ENCODE measurements at places on chromosomes 7 and 10. TPM values are rescaled to one million over a fixed set of nuclear protein-coding genes. Genes with fewer than 3 reads are reported as not detected.
A peak's percentile ranks its signal among the peaks of the same experiment; 100 is the strongest.

The ZNF239 gene
- total RNA-seq, result 4.7 TPM

The VSTM2A gene
- not detected for total RNA-seq

DNA sequence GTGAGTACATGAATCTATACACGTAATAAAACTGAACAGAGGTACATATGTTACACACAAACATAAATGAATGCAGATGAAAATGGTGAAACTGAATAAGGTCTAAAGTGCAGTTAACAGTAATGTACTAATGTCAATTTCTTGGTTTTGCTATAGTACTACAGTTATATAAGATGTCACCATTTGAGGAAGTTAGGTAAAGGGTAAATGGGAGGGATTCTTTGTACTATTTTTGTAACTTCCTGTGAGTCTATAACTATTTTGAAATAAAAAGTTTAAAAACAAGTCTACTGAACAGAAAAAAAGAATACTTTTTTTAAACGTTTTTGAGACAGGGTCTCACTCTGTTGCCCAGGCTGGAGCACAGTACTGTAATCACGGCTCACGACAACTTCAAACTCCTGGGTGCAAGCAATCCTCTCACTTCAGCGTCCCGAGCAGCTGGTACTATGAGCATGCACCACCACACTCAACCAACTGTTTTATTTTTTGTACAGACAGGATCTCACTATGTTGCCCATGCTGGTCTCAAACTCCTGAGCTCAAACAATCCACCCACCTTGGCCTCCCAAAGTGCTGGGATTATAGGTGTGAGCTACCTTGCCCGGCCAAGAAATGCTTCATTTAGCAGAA lies 71.5 kb downstream of the WAPL start:
- no peak for DNase-seq

- no peak for DNase-seq
Observed at GRCh38 chr7:129471402-129471827, 30.9 kb upstream of the SMKR1 start.

DNA sequence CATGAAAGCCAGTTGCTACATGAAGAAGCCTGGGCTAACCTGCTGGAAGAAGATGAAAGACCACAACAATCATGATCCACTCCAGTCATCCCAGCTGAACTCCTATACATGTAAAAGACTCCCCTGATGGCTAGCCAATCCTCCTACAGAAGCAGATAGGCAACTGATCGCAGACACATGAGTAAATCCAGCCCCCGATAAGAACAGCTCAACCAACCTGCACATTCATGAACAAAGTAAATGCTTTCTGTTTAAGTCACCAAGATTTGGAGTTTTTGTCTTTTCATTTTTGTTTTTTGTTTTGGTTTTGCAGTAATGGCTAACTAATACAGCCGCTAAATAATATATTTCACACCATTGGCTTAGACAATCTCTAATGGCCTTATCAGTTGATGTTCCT lies 53.7 kb downstream of the PRLHR start:
- no peak for DNase-seq

The CALML5 gene
- not detected for total RNA-seq

- no peak for DNase-seq
Observed at GRCh38 chr7:31699050-31699449, 12.0 kb downstream of the PPP1R17 start.

DNA sequence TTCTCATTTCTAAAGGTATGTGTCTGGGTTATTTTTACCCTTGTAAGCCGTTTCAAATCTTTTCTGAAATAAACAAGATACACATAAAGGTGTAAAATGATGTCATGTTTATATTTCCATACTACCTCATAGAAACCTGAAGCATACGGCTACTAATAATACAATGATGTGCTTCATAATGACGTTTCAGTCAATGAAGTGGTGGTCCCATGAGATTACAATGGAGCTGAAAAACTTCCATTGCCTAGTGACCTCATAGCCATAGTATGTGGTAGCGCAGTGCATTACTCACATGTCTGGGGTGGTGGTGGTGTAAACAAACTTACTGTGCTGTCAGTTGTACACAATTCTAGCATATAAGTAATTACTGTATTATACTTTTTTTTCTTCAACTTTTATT lies 24.9 kb downstream of the EPDR1 start:
- DNase-seq, result peak; percentile 58

- DNase-seq, result no peak
Observed at GRCh38 chr7:80463272-80463920, 48.5 kb downstream of the GNAT3 start.

The PRLHR gene
- total RNA-seq, result not detected

The GPER1 gene
- total RNA-seq, result 10.3 TPM

The HOXA10 gene
- 43.1 TPM for total RNA-seq

The ZNF479 gene
- total RNA-seq, result not detected

GRCh38 chr10:69324583-69324982 lies 46.3 kb downstream of the HK1 start:
- DNase-seq, result no peak

GRCh38 chr10:42638821-42639270 lies 476 bp upstream of the ZNF33B start:
- no peak for DNase-seq

The CCL26 gene
- 1.5 TPM for total RNA-seq

- DNase-seq, result peak; percentile 96
Observed at GRCh38 chr10:93062514-93063143, 2.0 kb downstream of the CYP26C1 start.

GRCh38 chr7:112510001-112510742 lies 29.4 kb downstream of the LSMEM1 start:
- peak; percentile 93 for DNase-seq

GRCh38 chr7:81414411-81414810 lies 355.4 kb downstream of the HGF start:
- peak; percentile 71 for DNase-seq

The LIPN gene
- total RNA-seq, result not detected

The RAMP3 gene
- total RNA-seq, result not detected

GRCh38 chr10:69439813-69440506 lies 11.3 kb upstream of the TSPAN15 start:
- no peak for DNase-seq

The CD36 gene
- 22.8 TPM for total RNA-seq

DNA sequence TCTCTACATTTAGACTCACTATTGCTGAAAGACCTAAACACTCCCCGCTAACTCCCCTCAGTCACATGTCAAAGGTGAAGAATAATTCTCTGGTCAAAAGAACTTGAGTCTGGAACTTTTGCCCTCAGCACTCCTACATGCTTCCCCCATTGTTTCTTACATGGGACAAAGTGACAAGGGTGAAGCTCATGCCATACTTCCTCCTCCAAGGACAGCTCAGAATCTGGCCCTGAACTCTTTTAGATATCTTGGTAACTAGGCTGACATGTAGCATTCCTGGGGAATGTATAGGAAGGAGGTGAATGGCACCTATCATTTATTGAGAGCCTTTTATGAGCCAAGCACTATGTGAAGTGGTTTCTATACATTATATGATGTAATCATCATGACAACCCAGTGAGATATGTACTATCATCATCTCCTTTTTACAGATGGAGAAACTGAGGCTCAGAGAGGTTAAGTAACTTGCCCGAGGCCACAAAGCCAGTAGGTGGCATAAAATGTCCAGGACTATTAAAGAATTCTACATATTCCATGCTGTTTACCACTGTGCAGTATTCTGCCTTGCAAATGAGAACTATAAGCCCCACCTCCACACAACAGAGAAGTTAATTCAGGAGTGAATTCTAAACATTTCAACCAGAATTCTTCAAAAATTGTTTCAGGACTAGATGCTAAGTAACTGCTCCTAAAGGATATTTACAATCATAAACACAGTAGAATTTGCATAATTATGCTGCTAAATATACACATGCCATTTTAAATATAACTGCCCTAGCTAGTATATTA lies 246.6 kb downstream of the ARHGAP21 start:
- no peak for DNase-seq

DNA sequence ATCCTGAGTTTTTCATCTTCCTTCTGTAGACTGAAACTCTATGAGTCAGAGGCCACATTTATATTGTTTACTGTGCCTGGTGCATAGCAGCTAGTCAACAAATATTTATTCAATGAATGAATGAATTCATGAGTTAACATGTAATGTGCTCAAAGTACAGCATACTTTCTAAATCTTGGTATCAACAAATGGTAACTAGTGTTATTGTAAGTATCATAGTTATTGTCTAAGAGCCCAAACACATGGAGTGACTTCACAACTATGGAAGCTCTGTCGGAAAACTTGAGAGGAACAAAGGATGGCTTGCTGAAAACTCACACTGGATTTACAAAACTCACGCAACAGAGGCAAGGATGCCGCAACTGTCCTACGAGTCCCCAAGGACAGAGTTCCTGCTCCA lies 35.9 kb downstream of the DENND2A start:
- DNase-seq, result no peak

DNA sequence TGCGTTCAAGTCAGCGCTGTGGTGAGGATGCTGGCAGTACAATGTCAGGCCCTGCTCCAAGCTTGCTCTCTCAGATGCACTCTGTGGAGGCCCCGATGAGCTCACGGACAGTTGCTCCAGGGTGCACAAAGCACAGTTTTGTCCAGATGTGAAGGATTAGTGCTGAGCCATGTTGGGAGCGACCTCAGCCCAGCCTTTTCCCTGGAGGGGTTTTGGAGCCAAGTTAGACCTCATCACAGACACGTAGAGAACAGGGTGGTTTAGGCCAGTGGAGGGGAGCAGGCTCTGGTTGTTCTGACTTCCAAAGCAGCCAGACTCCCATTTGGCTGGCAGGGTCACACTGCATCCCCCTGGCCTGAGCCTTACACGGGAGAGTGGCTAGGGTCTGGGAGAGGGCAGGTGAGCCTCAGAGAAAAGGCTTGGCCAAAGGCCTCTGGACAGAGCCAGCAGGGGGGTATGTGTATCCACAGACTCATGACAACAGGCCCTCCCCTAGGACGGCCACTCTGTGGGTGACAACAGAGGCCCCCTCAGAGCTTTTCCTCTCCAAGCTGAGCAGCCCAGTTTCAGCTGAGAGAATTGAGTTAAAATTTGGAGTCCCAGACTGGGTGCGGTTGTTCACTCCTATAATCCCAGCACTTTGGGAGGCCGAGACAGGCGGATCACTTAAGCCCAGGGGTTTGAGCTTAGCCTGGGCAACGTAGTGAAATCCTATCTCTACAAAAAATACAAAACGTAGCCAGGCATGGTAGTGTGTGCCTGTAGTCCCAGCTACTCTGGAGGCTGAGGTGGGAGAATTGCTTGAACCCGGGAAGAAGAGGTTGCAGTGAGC lies 4.7 kb downstream of the PLAC9 start:
- peak; percentile 93 for DNase-seq

DNA sequence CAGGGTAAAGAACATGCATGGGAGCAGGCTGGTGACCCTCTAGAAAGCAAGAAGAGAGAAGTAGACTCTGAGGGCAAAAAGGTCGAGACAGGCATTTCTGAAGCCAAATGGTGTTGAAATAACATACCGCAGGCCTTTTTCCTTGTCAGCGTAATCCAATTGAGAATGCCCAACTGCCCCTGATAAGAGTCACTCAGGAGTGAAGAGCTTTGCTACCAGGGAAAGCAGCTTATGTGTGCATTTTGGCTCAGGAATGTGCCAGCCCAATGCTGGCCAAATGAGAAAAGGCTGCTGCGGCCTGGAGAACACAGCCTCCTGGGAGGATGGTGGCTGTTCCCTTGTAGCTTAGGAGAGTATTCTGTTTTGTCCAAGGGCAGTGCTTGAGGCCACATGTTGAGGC lies 61.4 kb upstream of the NFKB2 start:
- peak; percentile 41 for DNase-seq

DNA sequence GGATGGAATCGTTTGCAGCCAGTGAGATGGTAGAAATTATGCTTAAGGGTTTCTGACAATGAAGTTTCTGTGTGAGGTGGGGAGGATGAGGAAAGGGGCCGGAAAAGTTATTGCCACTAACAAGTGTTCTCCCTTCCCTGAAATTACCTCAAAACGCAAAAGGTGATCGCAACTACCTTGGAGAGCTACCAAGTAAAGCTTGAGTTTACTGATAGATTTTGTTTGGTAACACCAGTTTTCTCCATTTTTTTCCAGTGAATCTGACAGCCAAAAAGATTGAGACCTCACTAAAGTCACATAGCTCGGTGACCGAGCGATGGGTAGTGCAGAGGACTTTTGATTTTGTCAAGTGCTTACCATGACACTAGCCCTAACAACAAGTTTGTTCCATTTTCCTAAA lies 1.6 kb downstream of the SUV39H2 start:
- DNase-seq, result peak; percentile 56

The FOXP2 gene
- 3.8 TPM for total RNA-seq

DNA sequence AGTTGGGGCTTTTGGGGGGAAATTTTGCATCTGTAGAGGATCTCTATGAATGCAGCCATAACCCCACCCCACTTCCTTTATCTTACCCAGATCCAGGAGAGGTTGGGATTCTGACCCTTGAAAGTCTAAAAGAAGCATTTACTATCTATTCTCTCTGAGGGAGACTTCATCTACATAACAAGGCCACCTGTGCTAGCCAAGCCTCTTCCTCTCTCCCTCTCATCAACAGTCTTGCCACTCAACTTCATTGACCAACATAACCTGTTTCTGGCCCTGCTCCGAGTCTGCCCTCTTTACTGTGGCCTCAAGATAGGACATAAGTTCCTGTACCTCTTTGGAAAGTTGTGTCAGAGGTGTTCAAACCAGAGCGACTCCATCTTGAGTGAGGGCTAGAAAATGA lies 19.4 kb downstream of the TUBAL3 start:
- DNase-seq, result peak; percentile 31

- no peak for DNase-seq
Observed at GRCh38 chr10:99858849-99859248, 76.4 kb downstream of the ABCC2 start.

The CALD1 gene
- total RNA-seq, result 1,123 TPM

DNA sequence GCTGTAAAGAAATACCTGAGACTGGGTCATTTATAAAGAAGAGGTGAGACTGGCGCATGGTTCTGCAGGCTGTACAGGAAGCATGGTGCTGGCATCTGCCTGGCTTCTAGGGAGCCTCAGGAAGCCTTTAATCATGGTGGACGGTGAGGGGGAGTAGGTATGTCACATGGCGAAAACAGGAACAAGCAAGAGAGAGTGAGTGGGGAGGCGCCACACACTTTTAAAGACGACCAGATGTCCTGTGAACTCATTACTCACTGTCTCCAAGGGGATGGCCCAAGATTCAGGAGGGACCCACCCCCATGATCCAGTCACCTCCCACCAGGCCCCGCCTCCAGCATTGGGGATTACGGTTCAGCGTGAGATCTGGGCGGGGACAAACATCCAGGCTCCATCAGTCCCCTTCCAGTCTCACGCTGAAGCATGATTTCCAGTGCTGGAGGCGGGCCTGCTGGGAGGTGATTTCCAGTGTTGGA lies 3.2 kb downstream of the ZNF316 start:
- no peak for DNase-seq

GRCh38 chr10:131983780-131984179 lies 2.1 kb upstream of the BNIP3 start:
- DNase-seq, result peak; percentile 98

The CDK1 gene
- total RNA-seq, result 5.8 TPM

- DNase-seq, result peak; percentile 83
Observed at GRCh38 chr7:102122026-102122425, 164.6 kb upstream of the SH2B2 start.

The ZFAND4 gene
- total RNA-seq, result 10.9 TPM

The PTPRZ1 gene
- total RNA-seq, result under 0.01 TPM

GRCh38 chr10:97683556-97684367 lies 3.3 kb downstream of the AVPI1 start:
- DNase-seq, result peak; percentile 92

The WNT16 gene
- 0.29 TPM for total RNA-seq

GRCh38 chr10:24841530-24841929 lies 110.9 kb downstream of the PRTFDC1 start:
- DNase-seq, result no peak

- DNase-seq, result no peak
Observed at GRCh38 chr7:25636871-25637283, 408.6 kb upstream of the NPVF start.

Measured in osteoblast (primary cell).